ENCODE measurements at places on chromosomes 5 and 9.

DNA sequence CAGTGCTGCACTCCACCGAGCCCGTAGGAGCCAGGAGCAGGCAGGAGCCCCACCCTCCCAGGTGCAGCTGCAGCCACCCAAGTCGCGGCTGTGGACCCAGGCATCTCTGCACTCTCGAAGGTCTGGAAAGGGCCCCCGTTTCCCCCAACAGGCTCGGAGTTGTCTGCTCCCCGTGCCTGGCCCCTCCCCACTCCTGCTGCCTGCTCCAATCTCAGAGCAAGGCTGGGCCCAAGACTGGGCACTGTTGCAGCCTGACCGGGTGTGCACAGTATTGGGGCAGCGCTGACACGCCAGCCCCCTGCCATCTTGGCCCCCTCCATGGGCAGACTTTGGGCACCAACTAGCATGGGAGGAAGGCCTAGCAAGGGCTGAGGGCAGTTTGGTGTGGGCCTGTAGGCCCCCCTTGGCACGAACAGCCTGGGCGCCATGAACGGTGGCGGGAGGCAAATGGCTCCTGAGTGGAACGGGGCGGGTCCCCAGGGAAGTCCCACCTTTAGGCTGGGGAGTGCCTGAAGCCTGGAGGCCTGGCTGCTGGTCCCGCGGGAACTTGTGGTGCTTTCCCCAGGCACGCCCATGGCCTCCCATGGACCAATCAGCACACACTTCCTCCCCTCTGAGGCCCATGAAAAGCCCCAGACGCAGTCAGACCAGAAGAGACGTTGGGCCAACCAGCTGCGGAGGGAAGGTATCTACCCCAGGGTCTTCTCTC lies 60.4 kb downstream of the PSAT1 start:
- no peak for DNase-seq

DNA sequence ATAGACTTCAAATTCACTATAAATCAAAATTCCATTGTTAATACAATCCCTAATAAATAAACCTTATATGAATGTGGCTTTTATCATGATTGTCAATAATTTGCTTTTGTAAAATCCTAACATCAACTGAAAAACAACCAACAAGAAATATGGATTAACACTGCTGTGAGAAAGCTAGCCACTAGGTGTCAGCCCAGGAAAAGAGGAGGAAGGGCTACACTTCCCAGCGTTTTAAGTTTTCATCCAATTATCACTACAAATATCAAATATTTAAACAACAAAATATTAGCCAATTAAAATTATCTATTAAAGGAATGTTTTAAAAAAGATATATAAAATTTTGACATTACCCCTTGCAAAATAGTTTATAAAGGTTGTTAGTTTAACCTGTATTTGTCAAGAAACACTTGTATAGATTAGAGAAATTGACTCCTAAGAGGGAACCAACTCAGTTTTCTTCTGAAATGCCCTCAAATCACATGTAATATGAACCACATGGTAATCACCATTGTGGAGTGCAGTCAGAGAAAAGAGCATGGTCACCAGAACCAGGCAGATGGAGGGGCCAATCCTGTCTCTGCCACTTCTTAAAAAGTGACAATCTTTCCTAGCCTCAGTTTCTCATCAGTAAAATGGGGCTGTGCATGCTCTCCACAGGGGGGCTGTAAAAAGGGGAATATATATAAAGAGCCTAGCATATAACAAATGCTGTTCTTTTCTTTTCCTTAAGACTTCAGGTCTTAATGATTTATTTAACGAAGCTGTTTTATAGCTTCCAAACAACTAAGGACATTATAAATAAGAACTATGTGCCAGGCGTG lies 188.2 kb downstream of the CRB2 start:
- DNase-seq = peak; percentile 60

GRCh38 chr5:54988817-54989216 lies 3.4 kb upstream of the ESM1 start:
- DNase-seq = no peak

- DNase-seq = no peak
Measured at GRCh38 chr5:126028336-126028735, 394.9 kb upstream of the GRAMD2B start.

DNA sequence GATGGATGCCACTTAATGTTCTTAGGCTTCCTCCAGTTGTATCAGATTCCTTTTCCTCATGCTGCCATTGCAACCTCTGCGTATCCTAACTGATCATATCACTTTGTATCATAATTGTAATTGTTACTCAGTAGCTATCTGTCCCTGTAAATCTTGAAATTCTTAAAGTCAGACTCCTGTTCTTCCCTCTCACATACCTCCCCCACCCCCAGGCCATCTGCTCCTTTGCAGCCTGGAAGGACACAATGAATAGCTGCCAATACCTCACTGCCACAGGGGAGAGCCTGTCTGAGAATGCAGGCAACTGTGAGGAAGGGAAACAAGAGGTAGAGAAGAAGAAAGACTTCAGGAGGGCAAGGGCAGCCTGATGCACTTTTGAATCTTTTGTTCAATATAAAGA lies 228.5 kb downstream of the ENC1 start:
- DNase-seq = no peak

GRCh38 chr5:136979131-136979530 lies 520.0 kb downstream of the SPOCK1 start:
- DNase-seq = no peak

- no peak for DNase-seq
Measured at GRCh38 chr5:3886524-3887451, 291.2 kb downstream of the IRX1 start.

GRCh38 chr5:51018423-51018822 lies 352.0 kb downstream of the PARP8 start:
- DNase-seq = no peak

DNA sequence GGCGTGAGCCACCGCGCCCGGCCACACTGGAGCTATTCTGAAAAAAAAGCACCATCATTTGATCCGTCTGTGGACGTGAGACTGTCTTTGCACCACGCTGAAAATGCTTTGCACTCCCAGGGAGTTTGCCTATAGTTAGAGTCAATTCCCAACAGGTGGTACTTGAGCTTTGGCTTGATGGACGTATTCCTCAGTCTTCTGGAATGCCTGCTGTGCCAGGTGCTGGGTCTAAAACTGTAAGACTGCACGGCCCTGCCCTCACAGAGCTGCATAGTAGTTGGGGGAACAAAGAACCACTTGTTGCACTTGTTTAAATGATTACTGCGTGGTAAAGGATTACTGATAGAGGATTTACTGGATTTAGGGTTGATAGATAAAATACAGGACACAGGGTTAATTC lies 3.4 kb upstream of the CCNO start:
- no peak for DNase-seq

DNA sequence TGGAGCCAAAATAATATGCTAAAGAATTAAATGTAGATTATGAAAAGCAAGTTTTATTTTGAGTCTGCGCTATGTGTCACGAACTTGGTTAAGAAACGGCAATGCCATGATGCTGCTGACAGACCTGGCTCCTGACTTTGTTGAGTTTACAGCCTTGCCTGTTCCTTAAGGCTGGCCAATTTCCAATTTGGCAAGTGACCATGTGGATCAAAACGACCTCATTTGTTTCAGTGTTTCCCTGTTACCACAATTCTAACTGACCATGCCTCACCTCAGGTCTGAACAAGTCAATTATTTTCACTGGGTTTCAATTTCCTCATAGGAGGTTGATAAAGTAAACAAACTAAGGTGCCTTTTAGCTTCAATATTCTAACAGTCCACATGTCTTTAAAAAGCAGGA lies 461.4 kb downstream of the ZNF608 start:
- DNase-seq = no peak

- DNase-seq = no peak
Measured at GRCh38 chr9:80948066-80948465, 741.3 kb downstream of the TLE1 start.

- no peak for DNase-seq
Measured at GRCh38 chr5:181255836-181256578, 4.9 kb downstream of the TRIM52 start.

DNA sequence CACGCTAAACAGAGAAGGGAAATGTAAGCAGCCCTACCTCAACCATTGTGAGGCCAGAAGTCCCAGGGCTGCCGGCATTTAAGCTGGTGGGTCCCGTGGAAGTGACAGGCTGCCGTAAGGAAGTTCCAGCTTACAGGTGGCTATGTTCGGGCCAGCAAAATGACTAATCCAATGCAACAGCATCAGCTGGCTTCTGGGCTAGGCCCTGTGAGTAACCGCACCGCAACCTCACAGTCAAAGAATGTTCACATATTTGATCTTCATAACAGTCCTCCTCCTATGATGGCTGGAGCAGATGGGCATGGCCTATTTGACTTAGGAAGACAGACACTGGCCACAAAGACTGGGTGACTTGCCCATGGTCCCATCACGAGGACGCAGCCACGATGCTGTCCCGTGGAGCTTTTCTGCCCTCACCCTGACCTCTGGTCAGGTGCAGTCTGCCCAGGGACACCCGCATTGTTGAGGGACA lies 88.2 kb downstream of the LIFR start:
- DNase-seq = peak; percentile 85

GRCh38 chr5:4563400-4563799 lies 576.7 kb upstream of the ADAMTS16 start:
- DNase-seq = peak; percentile 21

- no peak for DNase-seq
Measured at GRCh38 chr5:135329913-135330797, 68.9 kb downstream of the MACROH2A1 start.

- DNase-seq = no peak
Measured at GRCh38 chr5:170262061-170263045, 29.6 kb downstream of the C5orf58 start.

- no peak for DNase-seq
Measured at GRCh38 chr5:125006011-125006685, 259.7 kb upstream of the ZNF608 start.

GRCh38 chr5:136516637-136517036 lies 151.3 kb upstream of the TRPC7 start:
- no peak for DNase-seq

DNA sequence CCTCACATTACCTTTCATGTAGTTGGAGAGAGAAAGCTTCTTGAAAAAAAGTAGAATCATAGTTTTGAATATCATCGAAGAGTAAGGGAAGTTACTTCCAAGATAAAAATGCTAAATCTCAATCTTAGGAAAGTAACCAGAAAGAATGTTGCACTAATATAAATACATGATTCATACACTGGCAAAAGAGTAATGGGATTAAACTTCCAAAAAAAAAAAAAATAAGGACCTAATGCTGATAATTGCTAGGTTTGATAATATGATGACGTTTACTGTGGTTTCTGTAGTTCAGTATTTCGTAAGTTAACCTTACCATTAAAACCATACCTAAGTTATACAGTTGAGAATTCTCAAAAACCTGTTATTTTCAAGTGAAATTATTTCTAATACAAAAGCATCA lies 573.8 kb upstream of the CDH9 start:
- DNase-seq = no peak

GRCh38 chr5:75568202-75568601 lies 43.1 kb upstream of the ANKDD1B start:
- no peak for DNase-seq

DNA sequence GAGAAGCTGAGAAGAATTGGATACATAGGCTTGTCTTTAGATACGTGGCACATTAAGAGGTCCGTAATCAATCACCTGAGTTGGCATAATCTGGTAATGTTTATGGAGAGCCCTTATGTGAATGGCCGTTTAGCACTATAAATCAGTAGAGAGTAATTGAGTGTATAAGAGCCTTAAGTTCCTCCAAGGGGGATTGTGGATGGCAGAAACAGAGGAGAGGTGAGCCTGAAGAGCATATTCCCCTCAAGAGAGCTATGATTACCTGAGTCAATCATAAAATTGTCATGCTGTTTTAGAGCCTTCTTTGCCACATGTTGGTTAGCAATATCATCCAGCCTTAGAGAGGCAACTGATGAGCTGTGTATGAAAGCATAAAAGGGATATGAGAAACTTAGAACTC lies 58.8 kb downstream of the FOCAD start:
- no peak for DNase-seq

GRCh38 chr9:7117676-7118561 lies 360.1 kb downstream of the KDM4C start:
- DNase-seq = no peak

DNA sequence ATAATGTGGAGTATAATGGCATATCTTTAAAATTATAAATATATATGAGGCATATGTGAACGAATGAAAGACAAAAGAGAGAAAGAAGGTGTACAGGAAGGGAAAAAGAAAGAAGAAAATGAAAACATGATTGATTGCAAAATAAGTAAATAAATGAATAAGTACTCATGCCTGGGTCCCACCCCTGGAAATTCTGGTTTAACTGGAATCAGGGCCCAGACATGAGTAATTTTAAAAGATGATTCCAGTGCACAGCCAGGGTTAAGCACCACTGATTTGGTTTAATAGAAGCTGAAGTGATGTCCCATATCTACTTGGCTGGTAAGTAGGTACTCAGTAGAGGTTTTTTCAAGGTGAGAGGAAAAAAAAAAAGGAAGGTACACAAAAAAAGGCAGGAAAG lies 34.0 kb upstream of the HOMER1 start:
- DNase-seq = no peak

GRCh38 chr9:123357743-123358059 lies 1.7 kb downstream of the CRB2 start:
- no peak for DNase-seq

- DNase-seq = peak; percentile 24
Measured at GRCh38 chr9:91711755-91712601, 238.1 kb downstream of the ROR2 start.

GRCh38 chr9:81964218-81965171 lies 21.2 kb downstream of the SPATA31D3 start:
- no peak for DNase-seq

DNA sequence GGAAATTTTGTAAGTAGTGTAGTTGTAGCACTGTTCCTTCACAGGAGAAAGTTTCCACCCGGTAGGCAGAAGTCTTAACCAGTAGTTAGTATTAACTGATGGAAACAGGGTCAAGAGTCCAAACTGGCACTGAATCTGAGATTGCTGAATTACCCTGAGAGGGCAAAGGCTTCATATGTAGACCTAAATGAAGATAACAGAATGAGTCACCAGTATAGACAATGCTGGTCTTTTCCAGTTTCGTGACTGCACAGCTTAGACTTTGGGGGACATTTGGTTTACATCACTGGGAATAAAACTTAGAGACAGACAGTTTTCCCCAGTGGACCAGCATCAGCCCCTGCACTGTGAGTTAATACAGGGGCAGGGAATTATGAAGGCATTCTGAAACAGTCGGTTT lies 60.5 kb downstream of the PCSK5 start:
- no peak for DNase-seq

DNA sequence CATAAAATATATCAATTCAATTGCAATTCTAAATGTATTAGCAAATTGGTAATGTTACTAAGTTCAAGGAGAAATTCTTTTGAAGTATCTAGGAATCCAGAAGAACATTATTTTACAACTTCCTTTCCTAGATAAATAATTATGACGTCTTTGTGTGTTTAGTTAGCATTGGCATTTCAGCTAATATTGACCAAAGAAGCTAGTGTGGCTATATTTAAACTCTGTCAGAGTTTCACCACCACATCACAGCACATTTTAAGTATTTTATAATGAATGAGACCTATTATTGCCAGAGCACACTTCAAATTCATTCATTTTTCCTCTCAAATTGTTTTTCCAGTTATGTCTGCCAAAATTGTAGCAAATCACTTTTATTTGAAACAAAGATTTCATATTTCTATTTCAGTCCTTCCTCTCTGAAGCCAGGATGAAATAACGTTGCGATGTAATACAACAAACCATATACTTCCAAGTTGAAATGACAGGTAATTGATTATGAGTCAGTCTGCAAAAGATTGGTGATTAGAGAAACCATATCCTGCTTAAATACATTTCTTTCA lies 18.9 kb downstream of the PLK2 start:
- no peak for DNase-seq
